Astrocyte (in vitro differentiated cells and primary cell): ENCODE measurements at places on chromosomes 7 and 10.
A peak's percentile ranks its signal among the peaks of the same experiment; 100 is the strongest.

DNA sequence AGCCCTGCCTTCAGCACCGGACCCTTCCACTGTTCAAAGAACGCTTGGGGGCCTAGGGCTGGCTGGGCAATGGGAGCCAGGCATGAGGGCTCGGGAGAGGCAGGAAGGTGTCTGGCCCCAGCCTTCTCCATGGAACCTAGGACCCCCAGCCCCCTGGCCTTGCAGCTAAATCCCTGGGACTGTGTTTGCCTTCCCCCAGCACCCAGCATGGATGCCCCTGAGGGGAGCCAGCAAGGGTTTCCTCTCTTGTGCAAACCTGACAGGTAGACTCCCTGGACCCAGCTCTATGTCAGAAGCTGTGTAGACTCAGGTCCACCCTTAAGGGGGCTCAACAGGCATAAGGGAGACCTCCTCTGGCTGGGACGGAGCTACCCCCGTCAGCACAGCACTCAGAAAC, 288.0 kb downstream of the GRID1 start:
- DNase-seq, result no peak

- DNase-seq, result no peak
Observed at GRCh38 chr10:79146611-79147130, 77.9 kb downstream of the ZMIZ1 start.

GRCh38 chr10:1416456-1417037, 320.8 kb downstream of the ADARB2 start:
- DNase-seq, result no peak

GRCh38 chr10:43671659-43672531, 23.2 kb upstream of the ZNF32 start:
- peak; percentile 47 for DNase-seq

- no peak for DNase-seq
Observed at GRCh38 chr10:91813251-91813650, 15.0 kb downstream of the TNKS2 start.

GRCh38 chr10:115654961-115655360, 561.8 kb downstream of the ATRNL1 start:
- DNase-seq, result peak; percentile 72

- no peak for DNase-seq
Observed at GRCh38 chr10:25989951-25990350, 55.9 kb downstream of the MYO3A start.

DNA sequence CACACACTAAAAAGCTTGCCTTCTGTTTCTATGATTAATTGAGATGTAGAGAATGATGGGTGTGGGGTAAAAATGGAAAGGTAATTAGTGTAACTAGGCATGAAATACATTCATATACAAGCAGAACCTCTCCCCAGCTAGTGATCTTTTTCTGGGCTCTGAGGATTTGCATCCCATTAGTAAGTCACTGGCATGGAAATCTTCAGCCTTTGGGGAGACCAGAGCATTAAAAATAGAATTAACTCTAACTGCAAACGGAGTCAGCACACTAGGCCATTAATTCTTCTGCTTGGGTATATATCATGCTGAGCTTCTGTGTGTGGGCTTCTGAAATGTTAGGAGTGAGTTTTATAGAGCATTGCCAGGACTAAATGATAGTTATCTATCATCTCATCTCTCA, 128.9 kb downstream of the HDAC9 start:
- DNase-seq, result no peak

DNA sequence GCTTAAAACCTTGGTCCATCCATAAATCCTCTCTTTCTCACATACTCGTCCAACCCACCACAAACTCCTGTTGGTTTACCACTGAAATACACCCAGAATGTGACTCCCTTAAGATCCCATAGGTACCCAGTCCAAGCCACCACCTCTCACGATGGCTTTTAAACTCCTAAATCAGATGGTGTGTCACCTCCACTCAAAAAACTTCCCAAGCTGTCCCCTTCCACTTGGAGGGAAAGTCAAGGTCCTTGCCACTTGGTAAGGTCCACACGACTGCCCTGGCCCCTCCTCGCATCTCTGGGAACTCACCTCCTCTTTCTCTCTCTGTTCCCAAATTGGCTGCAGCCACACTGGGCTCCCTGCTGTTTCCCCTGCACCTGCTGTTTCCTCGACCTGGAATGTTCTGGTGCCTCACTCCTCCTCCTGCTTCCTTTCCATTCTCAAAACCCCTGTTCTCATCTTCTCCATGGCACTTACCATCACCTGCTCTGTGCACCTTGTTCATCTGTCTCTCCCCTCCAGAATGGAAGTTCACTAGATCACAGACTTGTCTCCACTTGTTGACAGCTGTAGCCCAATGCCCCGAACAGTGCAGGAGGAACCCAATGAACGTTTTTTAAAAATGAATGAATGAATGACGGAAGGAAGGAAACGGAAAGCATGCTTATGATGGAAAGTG, 23.0 kb downstream of the ZFAND2A start:
- DNase-seq, result no peak

- no peak for DNase-seq
Observed at GRCh38 chr7:155285833-155286232, 11.8 kb upstream of the INSIG1 start.
